Stimulated activated CD4-positive, alpha-beta T cell treated with anti-CD3 and anti-CD28 coated beads, Interleukin-1b, Interleukin-23, amount 100 ng/mL, for 1 hour (primary cell): ENCODE measurements at places on chromosomes 16 and 17.

- no peak for DNase-seq
Measured at GRCh38 chr16:11706180-11706742, 36.4 kb downstream of the TXNDC11 start.

GRCh38 chr17:65328567-65328966, 191.4 kb downstream of the RGS9 start:
- no peak for DNase-seq

DNA sequence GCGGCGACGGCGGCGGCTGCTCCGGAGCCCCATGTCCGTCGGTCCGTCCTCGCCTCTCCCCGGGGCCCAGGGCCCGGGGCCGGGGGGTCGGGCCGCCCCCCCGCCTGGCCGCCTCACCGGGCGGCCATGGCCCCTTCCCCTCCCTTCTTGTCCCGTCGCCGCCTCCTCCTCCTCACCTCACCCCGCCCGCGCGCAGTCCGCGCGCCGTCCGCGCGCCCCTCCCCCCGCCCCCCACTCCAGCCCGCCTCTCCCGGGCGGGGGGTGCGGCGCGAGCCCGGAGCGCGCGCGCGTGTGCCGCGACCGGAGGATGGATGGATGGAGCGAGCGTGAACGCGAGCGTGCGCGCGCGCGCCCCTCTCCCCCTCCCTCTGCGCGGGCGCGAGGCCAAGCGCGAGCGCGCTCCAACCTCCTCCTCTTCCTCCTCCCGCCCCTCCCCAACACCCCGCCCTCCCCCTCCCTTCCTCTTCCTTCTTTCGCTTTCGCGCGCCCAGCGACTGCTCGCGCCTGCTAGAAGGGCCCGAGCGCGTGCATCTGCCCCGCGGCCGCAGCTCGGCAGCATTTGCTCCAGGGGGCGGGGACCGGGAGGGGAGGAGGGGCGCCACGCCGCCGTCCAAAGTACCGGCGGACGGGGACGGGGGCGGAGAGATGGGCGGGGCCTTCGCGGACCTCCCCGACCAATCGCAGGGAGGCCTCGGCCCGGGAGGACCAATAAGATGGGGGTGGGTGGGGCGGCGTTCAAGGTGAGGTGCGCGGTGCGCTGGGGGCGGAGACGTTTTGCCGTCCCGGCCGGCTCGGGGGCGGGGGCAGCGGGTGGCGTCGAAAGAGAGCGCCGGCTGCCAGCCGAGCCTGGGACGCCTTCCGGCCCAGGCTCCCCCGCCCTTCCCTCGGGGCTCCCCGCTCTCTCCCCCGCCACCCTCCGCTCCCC, at the start of gene ATXN7L3:
Gene ATXN7L3 (minus strand): TSS at position 332 of the 925 bp plus-strand sequence. CDS start 1,814 bp downstream, outside the sequence.
- DNase-seq, result peak; percentile 100

DNA sequence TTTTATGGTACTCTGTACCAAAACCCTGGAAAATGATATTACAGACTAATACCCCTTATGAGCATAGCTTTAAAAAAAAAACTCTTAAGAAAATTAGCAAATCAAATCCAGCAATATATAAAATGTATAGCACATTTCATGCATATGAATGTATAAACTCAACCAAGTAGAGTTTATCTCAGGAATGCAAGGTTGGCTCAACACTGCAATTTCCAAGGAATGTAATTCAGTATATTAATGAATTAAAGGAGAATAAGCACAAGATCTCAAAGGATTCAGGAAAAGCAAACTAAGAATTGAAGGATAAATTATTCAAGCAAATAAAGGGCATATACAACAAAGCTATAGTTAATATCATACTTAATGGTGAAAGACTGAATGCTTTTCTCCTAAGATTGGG, 61.9 kb upstream of the RPL38 start:
- no peak for DNase-seq

DNA sequence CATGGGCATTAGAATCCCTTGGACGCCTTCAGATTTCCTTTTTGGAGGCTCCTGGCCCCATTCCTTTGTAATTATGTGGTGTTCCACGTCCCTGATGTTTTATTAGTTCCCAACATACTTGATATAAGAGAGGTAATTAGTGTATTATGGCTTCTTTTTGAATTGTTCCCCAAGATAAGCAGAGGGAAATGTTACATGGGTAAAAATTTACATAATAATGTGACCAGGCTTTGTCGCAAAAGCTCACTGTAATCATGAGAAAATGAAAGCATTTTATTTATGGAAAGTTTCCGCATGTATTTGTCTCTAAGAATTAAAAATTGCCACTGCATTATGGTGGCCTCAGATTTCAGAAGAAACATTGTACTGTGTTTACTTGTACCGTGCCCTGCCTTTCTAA, 177.8 kb downstream of the PRKCA start:
- no peak for DNase-seq

DNA sequence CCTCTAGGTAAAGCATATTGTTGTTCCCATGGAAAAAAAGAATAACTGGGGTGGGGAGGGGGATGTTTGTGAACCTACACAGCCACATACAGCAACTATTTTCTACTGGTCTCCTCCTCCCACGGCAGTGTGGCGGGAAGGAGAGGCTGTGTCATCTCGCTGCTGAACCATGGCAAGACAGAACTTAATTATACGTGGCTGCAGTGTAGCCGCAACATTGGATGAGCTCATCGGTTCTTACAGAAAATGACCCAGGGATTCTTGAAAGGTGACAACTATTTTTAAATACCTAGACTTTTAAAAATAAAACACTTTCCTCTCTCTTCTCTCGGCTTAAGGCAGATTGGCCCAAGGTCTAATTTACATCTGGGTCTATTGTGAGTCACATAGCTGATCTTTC, 19.8 kb upstream of the TEKT3 start:
- DNase-seq, result no peak
